ENCODE measurements at places on chromosomes 13 and 19.

DNA sequence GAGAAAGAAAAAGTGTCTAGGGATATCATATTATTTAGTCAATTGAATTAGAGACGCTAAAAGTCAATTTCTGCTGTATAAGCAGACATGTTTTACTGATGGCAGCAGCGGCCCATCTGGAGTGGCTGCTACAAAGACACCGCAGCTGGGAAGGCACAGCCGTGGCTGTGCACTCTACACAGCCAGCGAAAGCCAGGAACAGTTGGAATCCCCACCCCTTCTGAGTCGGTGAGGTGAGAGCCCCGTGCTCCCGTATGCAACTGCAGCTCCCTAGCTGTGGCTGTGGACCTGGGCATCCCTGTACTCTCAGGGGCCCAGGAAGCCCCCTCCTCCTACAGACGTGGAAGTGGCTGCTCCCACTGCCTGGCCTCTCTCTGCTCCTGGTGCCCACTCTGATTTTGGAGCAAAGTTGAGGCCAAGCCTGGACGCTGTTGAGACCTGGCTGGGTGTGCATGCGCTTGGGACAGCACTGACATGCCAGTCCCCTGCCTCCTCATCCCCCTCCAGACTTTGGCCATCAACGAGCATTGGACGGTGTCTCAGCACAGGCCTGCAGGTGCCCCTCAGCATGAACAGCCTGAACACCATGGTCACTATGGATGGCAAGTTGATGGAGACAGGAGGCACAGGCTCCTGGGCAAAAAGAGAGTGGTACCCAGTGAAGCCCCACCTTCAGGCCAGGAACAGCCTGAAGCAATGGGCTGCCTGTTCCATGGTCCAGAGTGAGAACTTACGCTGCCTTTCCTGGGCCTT lies 944.0 kb upstream of the MIR17HG start:
- DNase-seq, result no peak

DNA sequence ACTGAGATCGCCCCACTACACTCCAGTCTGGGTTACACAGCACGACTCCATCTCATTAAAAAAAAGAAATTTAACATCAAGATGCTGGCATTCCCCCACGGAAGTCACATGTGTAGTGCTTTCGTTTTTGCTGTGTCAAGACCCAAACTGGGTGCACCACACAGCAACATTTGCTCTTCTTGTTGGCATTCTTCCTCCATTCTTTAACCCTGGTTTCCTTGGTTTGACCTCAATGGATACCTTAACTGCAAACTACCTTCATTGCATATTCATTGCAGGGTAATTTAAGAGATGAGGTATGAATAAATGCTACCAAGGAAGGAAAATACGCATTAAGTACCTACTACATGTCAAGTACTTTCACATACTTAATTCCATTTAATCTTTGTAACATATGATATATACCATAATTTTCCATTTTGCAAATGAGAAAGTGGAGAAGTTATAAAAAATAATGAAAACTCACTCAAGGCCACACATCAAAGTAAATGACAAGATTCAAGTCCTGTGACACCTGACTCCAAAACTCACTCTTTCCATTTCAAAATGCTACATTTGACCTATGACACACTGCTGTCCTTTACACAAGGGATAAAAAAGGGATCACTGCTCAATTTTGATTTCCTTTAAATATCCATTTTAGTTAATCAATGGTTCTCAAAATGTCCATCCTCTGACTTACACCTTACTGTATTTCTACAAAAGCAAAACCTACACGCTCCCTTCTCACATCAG lies 59.2 kb downstream of the STK24 start:
- DNase-seq, result no peak

DNA sequence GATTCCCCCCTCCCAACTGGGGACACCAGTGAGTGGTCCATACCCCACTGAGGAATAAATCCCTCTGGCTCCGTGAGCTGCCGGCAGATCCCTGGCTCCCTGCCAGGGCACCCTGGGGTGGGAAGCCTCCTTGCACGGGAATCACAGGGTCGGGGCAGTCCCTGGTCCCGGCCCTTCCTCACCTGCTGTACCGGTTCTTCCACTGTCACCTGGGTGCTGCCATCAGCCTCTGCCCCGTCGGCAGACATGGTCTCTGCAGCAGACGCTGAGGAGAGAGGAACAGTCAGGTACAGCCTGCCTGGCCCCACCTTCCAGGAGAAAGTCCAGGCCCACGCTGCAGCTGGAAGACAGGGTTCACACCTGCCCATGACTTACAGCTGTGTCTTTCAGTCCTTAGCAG lies 6.3 kb downstream of the PLIN3 start:
- no peak for DNase-seq

- no peak for DNase-seq
Measured at GRCh38 chr19:57057036-57057686, 62.6 kb upstream of the USP29 start.

- no peak for DNase-seq
Measured at GRCh38 chr13:93620181-93620765, 393.7 kb downstream of the GPC6 start.

DNA sequence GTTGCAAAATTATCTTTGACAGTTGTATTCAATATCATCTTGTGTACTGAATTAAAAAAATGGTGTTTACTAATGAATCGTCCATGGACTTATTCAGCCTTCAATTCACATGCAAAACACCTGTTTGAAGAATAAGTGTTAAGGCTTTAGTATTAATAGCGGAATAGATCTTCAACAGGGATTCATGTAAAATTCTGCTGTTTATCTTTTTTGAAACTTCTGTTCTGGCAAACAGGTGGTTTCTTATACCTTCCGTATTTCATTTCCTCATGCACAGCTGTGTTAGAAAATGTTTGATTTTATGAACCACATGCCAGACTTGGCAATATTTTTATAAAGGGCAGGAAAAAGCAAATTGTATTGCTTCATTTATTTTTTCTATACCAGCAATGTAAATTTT lies 255.7 kb downstream of the DACH1 start:
- DNase-seq, result no peak

DNA sequence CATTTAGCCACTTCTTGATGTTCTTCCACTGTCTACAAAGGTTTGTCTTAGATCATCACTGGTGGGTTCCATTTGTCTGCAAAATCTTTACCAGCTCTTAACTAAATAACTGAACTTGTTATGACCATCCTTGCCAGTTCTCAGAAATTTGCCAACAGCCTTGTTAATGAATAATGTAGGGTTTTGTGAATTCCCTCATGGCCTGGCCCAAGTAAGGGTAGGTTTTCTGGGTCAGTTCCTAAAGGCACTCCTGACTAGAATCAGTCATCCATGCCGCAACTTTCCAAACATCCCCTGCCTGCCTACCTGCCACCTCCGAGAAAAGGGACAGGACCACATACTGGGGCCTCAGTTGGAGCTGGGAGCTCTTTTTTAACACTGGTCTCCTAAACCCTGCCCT lies 4.0 kb downstream of the COL4A1 start:
- no peak for DNase-seq

Data from stimulated activated CD4-positive, alpha-beta T cell treated with anti-CD3 and anti-CD28 coated beads, Interleukin-1b, Interleukin-23, amount 100 ng/mL, for 1 hour (primary cell).